ENCODE measurements at places on chromosomes 7 and 10.

GRCh38 chr10:125169279-125169678 is 8.9 kb upstream of the CTBP2 start:
- no peak for DNase-seq

DNA sequence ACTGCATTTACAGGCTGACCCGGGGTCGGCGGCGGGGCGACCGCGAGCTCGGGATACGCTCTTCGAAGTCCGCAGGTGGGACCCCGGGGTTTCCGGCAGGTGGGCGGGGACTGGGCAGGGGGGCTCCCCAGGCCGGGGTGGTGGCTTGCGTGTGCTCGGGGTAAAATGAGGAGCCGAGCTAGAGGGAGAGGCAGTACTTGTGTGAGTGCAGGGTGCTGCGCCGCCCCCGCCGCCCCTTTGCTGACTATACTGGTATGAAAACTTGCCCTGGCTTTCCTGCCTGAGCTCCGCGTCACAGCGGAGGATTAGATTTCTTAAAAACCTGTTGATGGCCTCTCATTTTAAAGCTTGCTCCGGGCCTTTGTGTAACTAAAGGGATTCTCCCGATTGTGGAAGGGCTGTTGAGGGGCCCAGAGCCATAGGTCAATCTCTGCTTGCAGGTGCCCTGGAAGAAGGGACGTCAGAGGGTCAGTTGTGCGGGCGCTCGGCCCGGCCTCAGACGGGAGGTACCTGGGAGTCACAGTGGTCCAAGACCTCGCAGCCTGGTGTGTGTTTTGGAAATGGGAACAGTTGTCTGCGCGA is 488 bp downstream of the ARMC10 start:
- peak; percentile 37 for DNase-seq

DNA sequence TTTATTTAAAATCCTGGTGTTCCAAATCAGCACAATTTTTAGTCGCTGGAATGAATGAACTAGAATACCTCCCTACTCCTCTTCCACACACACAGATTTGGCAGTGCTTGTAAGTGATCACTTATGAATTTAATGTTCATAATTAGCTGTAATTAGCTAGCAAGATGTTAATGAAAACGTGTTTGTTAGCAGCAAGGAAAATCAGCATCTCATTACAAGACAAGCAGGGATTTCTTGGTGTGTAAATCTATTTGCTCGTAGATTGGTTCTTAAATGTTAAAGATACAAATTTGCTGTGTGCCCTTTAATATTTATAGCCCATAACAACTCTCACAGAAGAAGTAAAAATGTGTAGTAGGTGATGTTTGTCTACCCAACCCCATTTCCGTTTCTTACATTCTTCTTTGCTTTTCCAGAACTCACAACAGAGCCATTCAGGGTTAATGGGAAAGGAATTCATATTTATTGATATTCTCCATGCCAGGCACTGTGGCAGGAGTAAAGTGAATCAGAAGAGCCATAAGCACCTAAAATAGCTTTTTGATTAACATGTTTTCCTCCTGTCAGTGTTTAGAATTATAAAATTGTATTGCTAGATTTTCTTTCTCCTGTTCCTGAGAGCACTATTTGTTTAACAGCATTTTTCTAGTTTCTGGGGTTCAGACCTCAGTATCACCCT is 49.6 kb downstream of the SEMA3C start:
- no peak for DNase-seq

GRCh38 chr10:119687192-119688032 is 36.2 kb downstream of the BAG3 start:
- DNase-seq = no peak

DNA sequence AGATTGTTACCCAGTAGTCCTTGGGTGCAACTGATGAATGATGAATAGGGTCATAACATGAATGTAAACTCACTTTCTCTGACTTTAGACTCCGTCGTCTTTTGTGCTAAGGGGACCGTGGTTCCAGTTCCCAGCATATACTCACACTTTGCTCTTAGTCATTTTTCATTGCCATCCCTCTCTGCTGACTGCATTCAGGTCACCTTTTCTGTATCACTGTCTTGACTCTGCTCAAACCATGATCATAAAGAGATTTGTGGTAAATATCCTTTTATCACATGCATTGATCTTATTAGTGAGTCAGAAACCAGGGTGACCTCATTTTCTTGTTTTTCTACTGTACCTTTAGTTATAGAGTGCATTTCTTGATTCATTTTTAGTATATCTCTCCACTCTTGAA is 141.1 kb upstream of the AGR3 start:
- DNase-seq = no peak

- no peak for DNase-seq
Measured at GRCh38 chr7:94949532-94949931, 42.1 kb downstream of the PPP1R9A start.

DNA sequence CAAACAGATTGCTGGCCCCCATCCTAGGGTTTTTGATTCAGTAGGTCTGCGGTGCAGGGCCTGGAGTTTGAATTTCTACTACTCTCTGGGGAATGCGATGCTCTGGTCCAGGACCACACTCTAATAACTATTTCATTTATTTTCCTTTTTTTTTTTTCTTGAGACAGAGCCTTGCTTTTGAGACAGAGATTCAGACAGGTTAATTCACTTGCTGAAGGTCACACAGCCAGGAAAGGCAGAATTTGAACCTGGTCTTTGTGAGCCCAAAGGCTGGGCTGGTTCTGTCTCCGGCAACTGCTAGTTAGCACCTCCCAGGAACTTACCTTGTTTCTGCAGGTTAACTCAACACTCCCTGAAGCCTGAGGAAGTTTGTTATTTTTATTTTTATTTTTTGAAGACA is 11.5 kb downstream of the SPACDR start:
- no peak for DNase-seq

DNA sequence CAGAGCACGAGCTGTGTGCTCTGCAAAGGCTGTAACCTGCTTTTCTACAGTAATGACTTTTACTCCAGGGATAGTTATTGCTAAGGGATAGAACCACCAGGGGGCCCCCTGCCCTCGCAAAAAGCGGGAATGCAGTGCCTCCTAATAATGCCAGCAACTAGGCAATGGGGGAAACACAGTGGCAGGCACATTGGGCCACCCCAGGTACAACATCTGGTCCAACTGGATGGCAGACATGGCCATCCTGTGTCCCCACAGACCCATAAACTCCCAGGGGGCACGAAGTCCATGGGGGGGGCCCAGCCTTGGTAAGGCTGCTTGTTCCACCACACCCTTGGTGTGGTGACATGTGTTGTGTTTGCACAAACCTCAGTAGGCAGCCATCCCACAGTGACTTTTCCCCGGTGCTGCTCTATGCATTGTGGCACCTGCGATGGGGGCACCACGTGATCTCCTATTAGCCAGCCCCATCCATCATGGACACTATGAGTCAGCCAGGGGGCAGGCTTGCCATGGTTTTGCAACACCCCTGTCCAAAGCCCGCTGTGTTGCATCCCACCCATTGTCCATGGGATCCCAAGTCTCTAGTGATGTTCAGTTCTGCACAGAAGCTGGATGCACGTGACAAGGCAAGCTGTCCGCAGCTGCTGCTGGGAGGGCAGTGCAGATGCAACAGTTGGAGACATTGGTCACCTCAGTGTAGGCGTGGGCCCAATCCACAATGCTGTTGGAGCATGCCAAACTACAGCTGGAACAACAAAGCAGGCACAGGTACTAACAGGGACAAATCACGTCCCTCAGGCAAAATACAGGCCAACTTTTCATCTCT is 84.0 kb downstream of the ANLN start:
- no peak for DNase-seq

GRCh38 chr10:129873351-129873750 is 90.7 kb downstream of the EBF3 start:
- DNase-seq = no peak

- DNase-seq = peak; percentile 15
Measured at GRCh38 chr10:97497572-97498075, 598 bp downstream of the MMS19 start.

DNA sequence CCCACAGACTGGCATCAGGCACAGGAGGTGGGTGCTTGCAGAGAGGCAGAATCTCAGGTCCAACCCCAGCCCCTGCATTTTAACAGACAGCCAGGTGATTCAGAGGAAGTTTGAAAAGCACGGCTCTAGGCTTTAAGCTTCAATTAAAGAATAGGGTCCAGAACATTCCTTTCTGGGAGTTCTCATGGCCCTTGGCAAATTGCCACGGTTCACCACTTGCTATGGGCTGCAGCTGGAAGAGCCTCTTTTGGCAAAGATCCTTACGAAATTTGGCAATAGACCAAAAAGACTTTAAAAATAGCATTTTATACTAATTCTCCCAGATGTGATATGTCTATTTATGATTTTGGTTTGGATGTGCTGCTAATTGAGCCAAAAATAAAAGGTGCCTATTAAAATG is 148.1 kb downstream of the ITGA8 start:
- DNase-seq = no peak

DNA sequence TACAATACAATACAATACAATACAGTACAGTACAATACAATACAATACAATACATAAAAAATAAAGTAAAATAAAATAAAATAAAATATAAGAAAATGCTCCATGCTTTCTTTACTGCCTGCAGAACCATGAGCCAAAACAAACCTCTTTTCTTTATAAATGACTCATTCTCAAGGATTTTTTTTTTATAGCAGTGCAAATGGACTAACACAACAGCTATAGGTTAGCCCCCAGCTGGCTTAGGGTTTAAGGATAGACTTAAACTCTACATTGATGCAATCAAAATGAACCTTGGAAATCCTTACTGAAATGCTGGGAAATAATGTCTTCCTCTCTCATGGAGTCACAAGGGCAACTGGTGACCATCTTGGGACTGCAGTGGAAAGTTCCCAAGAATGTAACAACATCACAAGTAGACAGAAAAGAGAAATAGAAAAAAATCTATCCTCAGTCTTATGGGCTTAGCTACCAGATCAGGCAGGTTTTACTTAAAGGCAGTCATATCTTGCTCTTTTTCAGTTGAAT is 348.9 kb downstream of the ARL4A start:
- DNase-seq = no peak

DNA sequence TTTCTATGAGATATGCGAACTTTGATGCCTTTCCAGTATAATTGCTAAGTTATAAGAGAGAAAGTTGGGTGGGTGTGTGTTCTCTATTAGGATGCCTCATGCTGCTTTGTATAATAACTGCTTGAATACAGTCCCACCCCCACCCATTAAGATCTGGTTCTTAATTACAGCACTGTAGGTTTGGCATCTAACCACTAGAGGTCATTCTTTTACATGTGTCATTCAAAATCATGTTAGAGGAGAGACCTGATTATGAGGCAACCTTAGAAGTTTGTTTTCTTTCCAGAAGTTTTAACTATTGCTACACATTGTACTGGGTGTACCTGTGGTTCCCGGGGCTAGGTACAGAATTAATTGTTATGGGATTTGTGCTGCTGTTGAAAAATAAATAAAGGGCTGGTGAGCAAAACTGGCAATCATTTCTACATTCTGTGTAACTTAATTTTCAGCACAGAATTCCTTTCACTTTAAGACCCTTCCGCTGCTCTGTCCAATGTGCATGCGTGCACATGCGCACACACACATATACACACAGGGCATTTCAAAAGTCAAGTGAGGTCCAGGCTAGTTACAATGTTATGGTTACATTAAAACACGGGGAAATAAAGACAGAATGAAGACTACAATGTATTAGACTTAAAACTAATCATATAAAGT is 1156.3 kb downstream of the SORCS3 start:
- no peak for DNase-seq

GRCh38 chr7:55026867-55027490 is 8.2 kb downstream of the EGFR start:
- no peak for DNase-seq

DNA sequence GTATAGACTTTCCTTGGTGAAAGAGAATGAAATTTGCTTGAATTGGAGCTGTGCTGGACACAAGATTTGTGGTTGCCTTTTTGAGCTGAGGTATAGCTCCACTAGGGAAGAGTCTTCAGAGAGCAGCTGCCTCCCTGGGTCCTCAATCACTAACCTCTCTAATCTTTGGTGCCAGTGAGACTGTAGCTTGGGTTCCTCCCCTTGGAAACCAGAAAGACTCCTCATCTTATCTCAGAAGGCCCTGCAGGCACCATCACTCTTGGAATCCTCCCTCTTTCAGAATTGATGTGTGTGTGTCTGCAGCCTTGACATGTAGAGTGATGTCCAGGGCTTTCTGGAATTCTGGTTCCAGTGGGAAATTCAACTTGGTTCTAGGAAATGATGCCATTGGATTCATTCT is 426.5 kb downstream of the RPS24 start:
- DNase-seq = no peak

- no peak for DNase-seq
Measured at GRCh38 chr7:79287981-79288380, 165.5 kb downstream of the MAGI2 start.

- no peak for DNase-seq
Measured at GRCh38 chr7:110973196-110973990, 117.5 kb upstream of the LRRN3 start.

DNA sequence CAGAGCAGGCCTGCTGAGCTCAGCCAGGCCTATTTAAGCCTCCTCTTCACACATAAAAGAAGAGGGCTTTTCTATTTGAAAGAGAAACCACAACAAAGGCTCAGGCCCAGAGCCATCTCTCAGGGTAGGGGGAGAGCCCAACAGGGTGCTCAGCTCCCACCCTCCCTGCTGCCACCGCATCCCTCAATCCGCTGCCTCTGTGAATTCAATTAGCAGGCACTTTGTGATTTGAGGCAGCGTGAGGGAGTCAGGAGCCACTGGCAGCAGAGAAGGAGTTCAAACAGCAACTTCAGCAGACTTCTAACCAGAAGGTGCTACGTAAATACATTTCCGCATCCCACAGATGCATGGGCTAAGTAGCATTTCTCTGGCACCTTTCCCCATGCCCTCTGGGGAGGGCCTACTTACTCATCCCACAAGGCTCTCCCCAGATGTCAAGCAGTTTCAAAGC is 45.2 kb downstream of the LRRC20 start:
- no peak for DNase-seq

DNA sequence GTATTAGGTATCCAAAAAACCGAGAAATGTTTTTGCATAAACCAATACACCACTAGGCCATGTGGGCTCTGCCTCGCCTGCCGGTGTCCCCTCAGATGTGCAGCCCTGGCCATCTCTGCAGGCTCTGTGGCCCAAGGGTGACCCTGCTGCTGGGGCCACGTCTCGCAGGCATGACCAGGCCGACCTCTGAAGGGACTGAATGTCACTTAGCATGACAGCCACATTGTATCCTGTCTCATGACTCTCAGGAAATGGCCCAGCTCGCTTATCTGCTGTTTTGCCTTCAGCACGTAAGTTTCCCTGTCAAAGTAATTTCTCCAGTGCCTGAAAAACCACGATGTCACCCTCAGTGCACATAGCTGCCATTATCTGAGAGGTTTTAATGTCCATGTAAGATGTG is 49.5 kb upstream of the ZNF32 start:
- no peak for DNase-seq

DNA sequence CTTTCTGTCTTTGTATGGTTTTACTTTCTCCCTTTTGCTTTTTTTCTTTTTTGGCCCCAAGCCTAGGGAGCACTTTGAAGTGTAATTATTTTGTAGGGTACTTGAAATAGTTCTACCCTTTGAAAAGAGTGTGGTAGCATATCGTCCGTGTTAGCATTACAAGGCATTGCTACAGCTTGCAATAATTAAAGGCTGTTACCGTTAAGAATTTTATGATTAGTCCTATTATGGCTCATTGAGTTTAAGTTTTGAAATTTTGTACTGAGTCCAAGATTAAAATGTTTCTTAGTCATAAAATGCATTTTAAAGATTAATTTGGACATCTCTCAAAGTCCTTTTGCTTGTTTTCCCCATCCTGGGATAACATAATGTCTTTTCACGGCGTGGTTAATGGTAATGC is 490.0 kb upstream of the LRRN3 start:
- no peak for DNase-seq

GRCh38 chr7:74294191-74294998 is 5.2 kb downstream of the CLIP2 start:
- no peak for DNase-seq

GRCh38 chr7:44580945-44581878 is 819 bp downstream of the TMED4 start:
- DNase-seq = no peak

- no peak for DNase-seq
Measured at GRCh38 chr7:92611735-92612134, 21.5 kb upstream of the FAM133B start.

All from stimulated activated CD4-positive, alpha-beta T cell treated with anti-CD3 and anti-CD28 coated beads, TNF-alpha, amount 100 ng/mL, for 1 hour (primary cell).